Activated T-helper 1 cell treated with anti-CD3 and anti-CD28 coated beads, Interleukin-2, amount 50 U/mL, for 16 hours (primary cell): ENCODE measurements at places on chromosomes 13 and 19.

DNA sequence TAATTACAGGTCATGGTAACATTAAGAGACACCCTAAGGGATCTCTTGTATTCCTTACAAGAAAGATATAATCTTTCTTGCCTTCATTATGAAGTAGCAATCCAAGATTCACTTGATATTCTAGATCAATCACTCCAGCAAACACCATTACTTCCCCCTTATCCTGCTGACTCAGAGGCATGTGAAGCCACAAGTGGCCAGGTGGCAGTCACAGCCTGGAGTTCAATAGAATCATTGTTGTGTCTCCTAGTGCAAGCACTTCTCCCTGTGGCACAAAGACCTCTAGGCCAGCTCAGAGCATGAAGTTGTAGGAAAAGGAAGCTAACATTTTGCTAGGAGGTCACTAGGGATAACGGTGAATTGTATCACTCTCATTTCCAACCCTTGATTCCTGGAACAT lies 864.3 kb upstream of the ATXN8OS start:
- no peak for DNase-seq

GRCh38 chr13:87207280-87208003 lies 463.7 kb upstream of the SLITRK5 start:
- no peak for DNase-seq

DNA sequence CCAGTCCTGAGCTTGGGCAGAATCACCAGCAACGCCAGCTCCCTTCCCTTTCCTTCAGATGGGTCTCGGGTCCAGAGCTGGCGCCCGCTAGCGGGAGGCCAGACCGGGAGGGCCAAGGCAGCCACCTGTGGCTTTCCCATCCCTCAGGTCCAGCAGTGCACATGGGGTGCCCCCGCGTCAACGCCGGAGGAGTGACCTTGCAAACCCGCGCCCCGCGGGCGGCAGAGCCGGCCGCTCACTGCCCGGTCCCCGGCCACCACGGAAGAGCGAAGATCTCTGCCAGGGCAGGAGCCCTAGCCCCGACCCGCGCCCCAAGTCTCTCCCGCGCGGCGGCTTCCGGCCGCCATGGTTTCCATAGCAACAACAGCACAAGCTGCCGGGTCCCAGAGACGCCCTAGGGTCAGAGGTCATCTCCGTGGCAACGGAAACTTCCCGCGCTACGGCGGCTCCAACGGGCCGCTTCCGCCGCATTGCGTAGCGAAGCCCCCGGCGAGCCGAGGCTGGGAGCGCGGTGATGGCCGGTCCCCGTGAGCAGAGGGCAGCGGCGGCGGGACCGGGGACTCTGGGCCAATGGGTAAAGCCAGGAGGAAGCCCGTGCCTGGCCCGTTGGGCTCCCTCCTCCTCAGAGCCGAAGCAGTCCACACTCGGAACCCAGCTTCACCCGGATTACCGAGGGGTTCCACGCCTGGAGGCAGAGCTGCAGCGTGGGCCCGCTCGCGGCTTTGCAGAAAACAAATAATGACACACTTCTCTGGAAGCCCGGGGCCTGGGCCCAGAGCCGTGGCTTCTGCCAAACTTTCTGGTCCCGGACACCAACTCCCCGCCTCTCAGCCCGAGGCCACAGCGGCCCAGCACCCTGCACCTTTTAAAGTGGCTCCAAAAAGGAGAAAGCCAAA lies 7.4 kb downstream of the FGF14 start:
- peak; percentile 96 for DNase-seq

GRCh38 chr19:5903056-5903623 lies 450 bp downstream of the NDUFA11 start:
- DNase-seq: no peak

DNA sequence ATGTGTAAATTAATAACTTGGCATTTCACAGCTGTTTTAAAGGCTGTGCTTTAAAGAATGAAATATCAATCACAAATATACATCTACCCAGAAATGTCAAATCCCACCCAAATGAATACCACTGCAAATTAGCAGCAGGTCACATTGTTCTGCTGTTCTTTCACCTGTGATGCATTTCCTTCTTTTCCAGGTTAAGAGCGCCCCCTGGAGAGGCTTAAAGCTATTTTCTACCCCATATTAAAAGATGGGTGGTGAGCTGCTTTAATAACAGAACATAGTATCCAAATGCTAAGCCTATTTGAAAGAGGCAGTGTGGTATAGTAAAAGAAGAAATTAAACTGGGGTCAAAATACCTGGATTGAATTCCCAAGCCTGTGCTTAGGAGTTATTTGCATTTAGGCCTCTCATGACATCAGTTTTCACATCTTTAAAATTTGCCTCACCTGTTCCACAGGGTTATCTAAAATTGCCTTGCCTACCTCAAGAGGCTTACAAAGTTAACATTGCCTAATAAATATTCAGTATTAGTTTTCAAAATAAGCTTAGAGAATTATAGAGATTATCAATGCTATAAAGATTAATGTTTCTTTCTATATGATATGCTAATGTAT lies 396.9 kb upstream of the SLITRK5 start:
- no peak for DNase-seq

DNA sequence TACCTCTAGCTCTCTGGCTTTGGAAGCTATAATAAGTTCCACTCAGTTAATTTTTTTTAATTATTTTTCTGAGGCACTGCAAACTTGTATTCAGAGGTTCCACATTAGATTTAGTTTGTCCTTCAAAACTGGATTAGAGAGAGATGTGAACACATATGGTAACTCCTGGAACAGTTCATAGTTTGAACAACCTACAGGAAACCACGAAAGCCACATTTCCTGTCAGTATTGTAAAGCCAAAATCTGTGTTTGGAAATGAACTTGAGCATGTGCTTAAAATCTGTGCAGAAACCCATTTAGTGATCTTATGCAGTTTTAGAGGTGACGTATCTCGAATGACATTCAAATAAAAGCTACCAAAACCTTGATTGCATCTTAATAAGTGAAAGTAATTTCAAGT lies 1952.0 kb downstream of the OLFM4 start:
- no peak for DNase-seq

DNA sequence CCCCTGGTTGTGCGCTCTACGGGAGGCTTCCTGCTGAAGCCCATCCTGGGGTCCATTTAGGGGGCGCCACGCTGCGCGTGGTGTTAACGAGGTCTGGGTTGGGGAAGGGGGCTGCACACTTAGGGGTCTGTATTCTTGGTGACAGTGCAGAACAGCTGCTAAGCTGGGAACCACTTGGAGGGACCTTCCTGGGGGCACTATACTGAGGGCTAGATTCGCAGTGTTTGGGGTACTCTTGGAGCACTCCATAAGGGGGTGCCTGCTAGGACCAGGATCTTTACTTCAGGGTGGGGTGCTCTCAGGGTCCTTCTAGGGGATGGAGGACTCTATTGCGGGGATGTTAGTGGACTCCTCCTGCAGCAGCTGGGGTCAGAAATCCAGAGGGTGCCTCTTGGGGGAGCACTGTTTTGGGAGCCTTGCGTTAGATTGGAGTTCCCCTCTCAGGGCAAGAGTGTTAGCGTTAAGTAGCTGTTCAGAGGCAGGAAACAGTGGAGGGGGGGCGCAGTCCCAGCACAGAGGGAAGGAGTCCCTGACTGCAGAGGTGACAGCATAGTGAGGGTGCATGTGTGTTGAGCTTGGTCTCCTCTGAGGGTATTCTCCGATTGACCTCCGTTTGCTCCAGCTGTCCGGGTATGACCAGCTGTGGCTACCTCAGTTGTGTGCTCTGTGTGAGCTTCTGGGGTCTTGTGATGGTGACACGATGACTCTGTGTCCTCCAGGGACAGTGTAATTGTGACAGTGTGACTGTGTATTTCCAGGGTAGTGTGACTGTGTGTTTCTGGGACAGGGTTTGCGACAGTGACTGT lies 1.1 kb downstream of the PDE4A start:
- DNase-seq: no peak

DNA sequence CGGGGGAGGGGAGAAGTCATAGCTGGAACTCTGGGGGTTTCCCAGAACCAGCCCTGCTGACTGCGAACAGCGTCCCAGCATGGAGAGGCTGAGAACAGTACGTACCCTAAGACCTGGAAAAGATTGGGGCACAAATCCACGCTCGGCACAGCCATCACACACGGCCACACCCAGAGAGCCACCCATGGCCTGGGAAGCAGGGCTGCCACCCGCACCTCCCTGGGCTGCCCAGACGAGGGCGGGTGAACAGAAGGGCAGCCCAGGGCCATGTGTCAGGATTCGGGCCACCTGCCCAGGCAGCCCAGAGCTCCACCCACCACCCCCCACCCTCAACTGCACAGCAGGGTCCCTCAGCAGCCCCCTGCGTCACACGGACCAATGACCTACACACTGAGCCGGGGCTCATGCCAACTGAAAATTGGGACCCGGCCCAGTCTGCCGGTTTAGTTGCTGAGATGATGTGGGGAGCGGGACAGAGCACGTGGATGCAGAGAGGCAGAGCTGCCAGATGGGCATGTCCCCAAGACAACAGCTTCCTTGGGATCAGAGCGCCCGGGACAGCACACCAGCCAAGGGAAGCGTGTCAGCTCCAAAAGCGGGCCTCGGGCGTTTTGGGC lies 8.5 kb downstream of the UBXN6 start:
- no peak for DNase-seq

DNA sequence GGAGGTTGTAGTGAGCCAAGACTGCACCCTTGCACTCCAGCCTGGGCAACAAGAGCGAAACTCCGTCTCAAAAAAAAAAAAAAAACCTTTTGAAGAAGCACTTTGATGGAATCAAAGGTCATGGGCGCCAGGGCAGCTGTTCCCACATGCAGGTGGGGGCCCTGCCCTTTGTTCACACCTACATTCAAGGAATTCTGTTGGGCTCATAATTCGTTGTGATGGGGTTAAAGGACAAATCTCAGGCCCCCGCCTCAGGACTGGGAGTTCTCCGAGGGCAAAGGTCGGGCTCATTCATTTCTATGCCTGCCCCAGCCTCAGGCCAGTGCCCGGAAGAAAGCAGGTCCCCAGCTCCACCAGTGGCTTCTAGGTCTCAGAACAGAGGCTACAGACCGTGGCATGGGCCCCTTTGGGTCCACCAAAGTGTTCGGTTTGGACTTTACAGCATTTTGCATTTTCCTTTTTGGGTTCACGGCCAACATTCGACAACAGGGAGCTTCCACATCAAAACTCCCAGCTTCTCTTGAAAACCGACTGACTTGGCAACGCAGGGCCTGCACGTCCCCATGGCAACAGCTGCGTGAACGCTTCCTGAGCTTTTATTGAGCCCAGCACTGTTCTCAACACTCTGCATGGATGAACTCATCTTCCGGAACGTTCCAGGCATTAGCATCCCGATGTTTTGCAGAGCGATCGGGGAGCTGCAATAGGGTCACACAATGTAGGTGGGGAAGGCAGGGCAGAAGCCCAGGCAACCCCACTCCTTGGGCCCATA lies 10.1 kb upstream of the GTF2F1 start:
- DNase-seq: no peak

DNA sequence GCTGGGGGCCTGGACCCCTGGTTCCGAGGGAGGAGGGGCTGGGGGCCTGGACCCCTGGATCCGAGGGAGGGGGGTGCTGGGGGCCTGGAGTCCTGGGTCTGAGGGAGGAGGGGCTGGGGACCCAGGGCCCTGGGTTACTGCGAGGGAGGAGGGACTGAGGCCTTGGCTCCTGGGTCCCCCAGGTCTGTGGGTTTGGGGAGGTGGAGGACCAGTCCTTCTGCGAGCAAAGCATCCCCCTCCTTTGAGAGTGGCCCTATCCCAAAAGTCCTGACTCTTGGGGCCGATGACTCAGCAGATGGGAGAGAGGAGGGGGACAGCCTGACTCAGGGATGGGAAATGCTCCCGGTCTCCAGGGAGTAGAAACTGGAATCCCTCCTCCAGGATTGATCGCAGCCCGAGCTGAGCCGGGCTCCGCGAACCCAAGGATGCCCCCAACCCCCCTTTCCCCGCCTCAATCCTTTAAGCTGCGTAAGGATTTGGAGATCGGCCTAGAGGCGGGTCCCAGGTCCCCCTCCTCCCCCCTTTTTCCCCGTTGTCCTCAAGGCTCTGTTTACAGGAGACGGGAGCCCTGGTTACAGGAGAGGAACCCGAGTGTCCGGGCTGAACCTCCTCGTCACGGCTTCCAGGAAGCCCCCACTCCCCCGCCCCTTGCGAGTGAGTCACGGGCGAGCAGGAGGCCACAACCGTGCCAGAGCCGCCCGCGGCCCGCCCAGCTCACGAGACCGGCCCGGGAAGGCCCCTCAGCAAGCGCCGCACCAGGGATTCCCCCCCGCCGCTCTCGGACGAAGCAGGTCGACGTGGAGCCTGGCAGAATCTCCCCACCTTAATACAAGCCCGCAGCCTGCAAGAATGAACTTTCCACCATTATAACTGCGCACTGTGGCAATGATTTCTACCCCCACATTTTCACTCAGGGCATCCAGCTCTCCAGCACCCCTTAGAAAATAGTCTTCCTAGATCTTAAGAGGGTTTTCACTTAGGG lies 3.0 kb upstream of the ZFP36 start:
- peak; percentile 95 for DNase-seq

DNA sequence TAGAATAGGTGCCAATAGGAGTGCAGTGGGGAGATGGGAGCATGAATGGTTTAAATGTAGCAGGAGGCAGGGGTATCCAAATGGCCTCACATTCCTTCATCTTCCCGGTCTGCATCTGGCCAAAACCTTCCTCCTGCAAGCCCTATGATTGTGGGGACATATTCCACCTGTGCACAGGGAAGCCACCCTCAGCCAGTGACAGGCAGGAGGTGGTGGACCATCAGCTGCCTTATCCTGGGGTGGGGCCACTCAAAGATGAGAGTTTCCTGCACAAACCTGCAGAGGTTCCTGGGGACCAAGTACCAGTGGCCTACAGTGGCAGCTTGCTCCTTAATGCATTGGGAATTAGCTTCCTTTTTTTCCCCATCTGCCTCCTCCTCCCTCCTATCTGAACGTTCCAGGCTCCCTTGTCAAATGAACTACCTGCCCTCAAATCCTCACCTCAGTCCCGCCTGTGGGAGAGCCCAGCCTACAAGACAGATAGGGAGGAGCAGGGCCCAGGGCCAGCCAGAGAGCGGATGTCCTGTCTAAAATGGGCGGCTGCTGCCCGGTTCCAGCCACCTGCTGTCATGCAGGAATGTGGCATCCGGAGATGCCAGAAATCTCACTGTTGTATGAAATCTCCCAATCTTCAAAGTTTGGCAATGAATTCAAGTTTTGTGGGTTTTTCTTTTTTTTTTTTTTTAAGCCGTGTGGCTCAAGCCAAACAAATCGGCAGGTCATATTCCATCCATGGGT lies 85.0 kb downstream of the TSHZ3 start:
- DNase-seq: no peak

GRCh38 chr13:94590744-94591143 lies 5.2 kb downstream of the TGDS start:
- no peak for DNase-seq

DNA sequence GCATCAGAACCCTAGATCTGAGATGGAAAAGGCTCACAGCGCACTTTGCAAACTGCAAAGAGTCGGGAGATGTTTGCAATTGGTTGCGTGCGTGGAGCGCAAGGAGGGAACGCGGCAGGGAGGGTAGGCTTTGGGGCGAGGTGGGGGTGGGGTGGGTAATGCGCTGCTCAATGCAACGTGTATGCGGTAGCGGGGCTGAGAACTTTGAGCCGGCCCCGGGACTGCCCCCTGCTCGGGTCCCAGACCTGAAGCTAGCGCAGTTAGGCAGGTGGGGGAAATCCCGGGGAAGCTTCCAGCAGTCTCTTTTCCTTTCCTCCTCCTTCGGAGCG lies 971 bp downstream of the FOSB start:
- DNase-seq: peak; percentile 46
